Activated naive CD4-positive, alpha-beta T cell treated with anti-CD3 and anti-CD28 coated beads, Interleukin-2, amount 10 ng/mL, durations not matched to agents 7 days and 5 days (primary cell): ENCODE measurements at places on chromosomes 5 and 9.

- no peak for DNase-seq
These were observed 48.9 kb downstream of the DYNC2I2 start for GRCh38 chr9:128607642-128608350.

DNA sequence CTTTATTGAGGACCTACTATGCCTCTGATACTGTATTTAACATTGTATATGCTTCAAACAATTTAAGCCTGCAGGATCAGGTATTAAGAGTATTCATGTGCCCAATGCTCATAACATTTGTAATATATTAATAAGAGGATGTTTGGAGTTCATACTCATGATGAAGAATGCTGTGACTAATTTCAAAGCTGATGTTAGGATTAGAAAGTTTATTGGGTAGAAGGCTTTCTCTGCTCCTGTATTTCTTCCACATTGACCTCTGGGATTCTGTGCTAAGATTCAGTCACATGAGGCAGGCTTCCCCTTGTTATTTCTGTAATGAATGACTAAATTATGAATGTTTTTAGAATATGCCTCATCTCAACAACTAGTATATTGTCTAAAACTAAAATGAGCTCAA lies 456.4 kb downstream of the NFIB start:
- DNase-seq: no peak

DNA sequence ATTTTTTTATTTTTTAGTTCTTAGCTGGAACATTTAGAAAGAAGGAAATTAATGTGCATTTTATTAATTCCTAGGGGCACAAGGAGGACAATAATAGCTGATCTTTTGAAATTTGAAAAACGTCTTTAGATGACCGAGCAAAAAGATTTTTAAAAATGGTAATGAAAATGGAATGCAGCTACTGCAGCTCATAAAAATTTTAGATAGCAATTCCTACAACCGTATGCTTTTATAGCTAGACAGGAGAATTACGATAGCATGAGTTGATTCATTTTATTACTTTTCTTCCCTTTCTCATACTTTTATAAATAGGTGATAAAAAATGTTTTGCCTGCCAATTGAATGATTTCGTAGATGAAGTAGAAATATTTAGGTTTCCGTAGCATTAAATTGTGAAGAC lies 13.7 kb upstream of the RUFY1 start:
- DNase-seq: no peak

GRCh38 chr5:88829054-88829453 lies 53.9 kb downstream of the MEF2C start:
- DNase-seq: no peak

- DNase-seq: no peak
These were observed 134.0 kb downstream of the RXRA start for GRCh38 chr9:134460206-134460605.

DNA sequence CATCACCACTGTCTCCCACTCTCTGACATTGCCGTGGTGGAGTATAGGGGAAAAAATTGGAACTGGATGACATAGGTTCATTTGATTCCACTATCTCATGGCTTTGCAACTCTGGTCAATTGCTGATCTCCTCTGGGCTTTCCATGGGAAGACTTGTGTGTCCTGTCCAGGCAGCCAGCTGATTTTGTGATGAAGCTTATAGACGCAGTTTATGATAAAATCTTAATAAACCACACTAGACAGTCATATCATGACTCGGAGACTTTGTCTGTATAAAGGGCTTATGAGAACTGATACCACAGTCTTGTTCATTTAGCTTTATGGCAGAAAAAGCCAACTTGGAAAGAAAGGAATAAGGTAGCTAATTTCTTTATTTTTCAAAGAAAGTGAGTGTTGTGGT lies 296.5 kb downstream of the MAST4 start:
- no peak for DNase-seq

GRCh38 chr5:117803533-117803932 lies 1184.8 kb downstream of the DTWD2 start:
- no peak for DNase-seq

- DNase-seq: peak; percentile 7
These were observed 4.0 kb downstream of the LPCAT1 start for GRCh38 chr5:1519631-1520210.

DNA sequence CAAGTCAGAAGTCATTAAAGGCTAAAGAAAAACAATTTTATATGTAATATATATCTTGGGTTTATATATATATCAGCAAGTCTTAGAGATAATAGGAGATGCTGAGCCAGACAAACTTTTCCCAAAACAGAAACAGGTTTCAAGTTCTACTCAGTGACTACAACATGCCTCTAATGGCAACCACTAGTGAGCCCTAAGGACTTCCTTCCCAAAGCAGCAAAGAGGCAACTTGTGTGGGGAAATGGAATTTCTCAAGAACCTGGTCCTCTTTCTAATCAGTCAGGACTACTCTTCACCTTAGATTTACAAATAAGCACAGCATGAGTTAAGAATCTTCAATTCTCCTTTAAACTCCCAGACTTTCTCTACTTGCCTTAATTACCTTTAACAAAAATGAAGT lies 17.6 kb downstream of the RNF38 start:
- no peak for DNase-seq

GRCh38 chr5:17406423-17406838 lies 91.6 kb upstream of the TAF11L2 start:
- no peak for DNase-seq

DNA sequence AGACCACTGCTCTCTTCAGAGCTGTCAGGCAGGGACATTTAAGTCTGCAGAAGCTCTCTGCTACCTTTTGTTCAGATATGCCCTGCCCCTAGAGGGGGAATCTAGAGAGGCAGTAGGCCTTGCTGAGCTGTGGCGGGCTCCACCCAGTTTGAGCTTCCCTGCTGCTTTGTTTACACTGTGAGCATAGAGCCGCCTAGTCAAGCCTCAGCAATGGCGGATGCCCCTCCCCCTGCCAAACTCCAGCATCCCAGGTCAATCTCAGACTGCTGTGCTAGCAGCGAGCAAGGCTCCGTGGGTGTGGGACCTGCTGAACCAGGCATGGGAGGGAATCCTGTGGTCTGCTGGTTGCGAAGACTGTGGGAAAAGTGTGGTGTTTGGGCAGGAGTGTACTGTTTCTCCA lies 59.9 kb downstream of the CAVIN4 start:
- DNase-seq: no peak

GRCh38 chr9:74277532-74277931 lies 219.6 kb upstream of the RORB start:
- DNase-seq: peak; percentile 24

- DNase-seq: no peak
These were observed 1485.7 kb upstream of the CDH9 start for GRCh38 chr5:28523888-28524635.

DNA sequence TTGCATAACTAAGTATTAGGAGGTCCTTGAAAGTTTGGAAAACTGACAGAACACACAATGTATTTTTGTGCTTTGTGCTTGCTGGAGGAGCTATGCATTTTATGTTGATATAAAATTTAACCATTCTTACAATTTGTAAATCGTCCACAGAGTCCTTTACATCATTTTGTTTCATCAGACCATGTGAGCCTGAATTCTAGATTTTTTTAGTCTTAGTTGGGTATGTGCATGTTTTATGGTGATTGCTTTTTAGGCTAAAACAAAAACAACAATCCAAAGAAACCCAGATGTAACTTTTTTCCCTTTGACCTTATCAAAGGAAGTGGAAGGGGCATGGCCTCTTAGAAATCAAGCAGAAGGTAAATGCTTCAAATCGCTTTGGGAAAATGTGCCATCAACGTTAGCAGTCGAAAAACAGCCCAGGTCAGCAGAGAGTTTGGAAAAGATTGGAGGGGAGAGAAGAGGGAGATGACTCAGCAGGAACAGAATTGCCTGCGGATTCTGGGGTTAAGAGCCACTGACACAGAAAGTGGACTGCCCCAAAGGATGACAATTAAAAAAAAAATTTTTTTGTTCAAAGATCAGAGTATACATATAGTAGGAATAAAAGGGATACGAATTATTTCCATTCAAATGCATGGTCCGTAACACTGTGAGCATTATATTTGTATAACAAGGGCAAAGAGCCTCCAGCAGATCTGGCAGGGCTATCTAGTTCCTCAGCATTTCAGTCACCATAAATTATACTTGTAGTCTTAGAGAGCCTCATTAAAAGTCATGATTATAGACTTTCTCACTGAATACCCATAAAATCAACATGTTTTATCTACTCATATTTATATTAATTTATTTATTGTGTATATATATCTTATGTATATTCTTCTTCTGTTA lies 253.5 kb upstream of the HAPLN1 start:
- DNase-seq: no peak

DNA sequence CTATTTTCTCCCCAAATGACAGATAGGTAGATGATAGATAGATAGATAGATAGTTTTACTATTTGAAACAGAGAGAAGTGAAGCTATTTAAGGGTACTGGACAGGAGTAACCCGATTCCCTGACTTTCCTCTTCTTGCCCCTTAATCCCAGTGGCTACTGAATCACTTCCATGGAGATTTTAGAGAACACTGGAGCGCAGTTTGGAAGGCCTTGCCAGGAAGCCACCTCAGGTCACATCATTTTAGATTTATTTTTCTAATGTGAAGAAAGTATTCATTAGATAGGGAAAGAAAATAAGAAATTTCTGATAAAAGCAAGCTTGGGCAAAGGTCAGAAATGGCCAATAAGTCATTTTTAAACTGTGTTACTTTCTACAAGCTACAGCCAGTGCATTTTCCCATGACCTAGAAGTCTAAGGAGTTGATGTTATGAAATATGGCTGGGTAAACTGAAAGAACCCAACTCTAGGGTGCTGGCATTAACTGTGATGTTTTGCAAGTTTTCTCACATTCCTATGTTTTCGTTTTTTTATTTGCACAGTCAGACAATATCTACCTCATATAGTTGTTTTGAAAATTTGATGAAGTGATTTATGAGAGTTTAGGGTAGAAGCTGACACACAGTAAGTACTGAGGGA lies 544.7 kb upstream of the PTGER4 start:
- DNase-seq: no peak
